ENCODE measurements at places on chromosomes 7 and 10.

- no peak for DNase-seq
Observed at GRCh38 chr10:87038786-87039185, 18.7 kb downstream of the FAM25A start.

DNA sequence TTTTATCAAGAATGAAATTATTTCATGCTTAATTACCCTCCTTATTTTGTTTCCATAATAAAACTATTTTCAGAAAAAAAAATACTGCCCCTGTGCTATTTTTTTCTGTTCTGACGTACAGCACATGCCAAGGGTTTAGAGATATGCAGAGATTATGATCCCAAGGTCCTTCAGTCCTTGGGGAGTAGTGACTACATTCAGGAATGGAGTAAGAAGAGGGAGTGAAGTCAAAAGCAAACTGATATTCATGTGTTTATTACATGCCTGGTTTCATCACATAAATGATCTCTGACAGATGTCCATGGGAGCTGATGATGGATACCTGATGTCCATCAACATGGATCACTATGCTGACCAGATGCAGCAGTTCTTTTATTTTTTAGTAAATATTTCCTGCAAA lies 17.2 kb downstream of the AKAP9 start:
- no peak for DNase-seq

- no peak for DNase-seq
Observed at GRCh38 chr10:72682638-72683037, 9.3 kb upstream of the MCU start.

DNA sequence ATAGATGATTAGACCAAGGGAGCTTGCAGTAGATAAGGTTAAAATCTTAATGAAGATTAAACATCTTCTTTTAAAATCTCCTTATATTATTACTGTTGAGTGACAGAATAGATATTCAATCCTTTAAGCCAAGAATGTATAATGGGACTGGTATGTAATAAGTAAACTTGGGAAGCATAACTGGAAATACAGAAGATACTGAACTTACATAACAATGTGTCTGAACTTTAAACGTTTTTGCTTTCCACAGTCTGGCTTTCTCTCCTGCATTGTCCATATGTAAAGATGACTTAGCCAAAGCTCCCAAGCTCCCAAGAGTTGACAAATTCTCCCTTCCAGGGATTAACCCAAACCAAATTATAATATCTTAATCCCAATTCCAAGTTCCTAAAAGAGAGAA lies 129.8 kb downstream of the KCND2 start:
- DNase-seq = no peak

DNA sequence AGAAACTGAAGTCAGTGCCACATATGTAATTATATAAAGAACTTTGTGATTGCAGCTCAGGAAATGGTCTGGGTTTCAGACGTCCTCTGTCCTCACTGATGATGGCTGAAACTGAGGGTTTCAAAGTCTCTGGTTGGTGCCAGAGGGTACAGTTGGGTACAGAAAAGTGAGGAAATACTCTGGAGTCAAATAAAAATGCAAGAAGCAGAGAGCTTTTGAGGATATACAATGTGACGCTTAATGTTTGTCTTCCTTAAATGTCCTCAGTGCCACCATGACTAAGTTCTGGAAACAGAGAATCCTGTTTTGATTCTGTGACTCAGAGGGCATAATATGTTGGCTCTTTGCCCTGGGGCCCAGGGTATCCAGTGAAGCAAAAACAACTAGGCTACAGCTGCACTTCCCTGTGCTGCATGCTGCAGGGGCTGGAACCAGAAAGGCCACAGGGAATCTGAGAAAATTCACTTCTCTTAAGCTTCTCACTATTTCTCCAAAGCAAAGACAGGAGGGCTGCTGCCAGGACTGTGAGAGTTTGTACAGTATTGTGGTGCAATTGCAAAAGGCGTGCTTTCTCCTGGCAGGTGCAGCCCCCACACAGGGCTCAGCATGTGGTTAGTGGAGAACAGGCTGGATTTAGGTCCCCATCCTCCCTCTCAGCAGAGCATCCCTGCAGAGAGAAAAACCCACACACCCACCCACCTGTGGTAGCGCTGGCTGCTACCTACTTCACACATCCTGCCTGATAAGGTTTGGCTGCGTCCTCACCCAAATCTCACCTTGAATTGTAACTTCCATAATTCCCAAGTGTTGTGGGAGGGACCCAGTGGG lies 169.5 kb upstream of the SVIL start:
- peak; percentile 44 for DNase-seq
